ENCODE measurements at places on chromosomes 4 and X.

DNA sequence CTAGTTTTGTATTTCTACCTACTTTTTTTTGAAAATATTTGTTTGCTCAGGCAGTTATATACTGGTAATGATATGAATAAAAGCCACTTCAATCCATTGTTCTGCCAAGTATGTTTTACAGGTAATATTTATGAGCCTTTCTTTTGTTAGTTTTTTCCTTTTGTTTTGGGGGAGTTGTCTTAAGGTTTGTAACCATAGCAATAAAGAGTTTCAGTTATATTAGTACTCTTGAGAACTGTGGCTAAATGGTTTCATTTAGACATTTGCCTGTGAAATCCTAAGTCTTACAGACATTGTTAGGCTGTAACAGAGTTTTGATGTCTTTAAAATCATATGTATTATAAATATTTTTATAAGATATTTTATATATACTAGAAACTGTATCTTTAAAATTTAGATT lies 150.1 kb downstream of the DIPK2B start:
- DNase-seq, result no peak

DNA sequence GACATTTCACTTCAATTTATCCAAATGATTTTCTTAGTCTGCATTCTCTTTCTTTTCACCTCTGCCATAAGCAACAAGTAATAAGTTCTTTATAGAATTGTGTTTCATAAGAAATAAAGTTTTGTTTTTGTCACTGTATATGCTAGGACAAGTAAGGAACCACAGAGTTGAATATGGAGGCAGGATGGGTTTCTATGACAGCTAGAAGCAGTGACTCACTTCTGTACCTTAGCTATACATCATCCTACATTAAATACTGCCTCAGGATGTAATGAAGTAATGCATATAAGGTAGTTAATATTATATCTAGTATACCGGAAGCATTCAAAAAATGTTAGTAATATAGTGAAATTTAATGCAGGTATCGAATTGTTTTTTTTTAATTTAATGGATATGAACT lies 128.0 kb downstream of the PPA2 start:
- no peak for DNase-seq

GRCh38 chr4:147617841-147618691 lies 869 bp downstream of the TMEM184C start:
- DNase-seq, result no peak

DNA sequence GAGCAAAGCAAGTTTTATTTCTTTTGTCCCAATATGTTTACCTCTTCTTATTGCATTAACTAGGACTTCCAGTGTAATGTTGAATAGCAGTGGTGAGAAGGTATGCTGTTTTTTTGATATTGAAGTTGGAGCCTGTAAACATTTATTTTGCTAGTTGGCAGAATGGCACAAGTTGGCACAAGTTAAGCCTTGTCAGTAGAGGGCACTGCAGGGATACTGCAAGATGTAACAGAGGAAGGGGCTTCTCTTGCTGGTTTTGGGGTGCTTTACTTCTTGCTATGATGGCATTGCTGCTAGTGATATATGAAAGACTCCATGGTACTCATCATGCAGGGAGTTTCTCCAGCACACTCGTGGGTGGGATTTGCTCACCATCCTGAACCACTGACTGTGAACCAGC lies 327.3 kb upstream of the ARX start:
- no peak for DNase-seq

- no peak for DNase-seq
Observed at GRCh38 chr4:183304538-183304937, 15.5 kb downstream of the CLDN22 start.

DNA sequence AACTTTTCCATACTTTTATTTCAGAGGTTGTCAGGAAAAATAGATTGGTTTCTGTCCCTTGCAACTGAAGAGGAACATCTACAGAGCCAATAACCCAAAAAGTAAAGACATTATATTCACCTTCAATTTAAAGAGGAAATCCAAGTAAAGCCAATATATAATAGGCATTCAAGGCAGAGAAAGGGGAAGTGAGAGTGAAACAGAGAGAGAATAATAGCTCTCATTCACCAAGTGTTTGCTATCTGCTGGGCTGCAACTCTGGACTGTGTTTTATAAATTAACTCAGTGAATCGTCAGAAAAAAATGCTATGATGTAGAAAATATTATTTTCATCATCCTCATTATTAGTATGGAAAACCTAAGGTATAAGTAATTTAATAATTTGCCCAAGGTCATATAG lies 448.5 kb downstream of the TRAM1L1 start:
- DNase-seq, result no peak

DNA sequence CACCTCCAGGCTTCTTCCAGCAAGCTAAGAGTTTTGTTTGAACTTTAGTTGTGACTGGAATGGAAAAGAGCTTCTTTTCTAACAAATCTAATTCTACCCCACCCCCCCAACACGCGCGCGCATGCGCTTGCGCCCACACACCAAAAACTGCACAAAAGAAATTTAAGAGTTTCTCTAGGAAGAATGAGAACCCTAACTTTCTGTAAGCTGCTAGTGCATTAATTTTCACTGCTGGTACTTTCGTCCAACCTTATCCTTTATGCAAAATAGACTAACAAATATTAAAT lies 9.0 kb upstream of the INTU start:
- peak; percentile 71 for DNase-seq

DNA sequence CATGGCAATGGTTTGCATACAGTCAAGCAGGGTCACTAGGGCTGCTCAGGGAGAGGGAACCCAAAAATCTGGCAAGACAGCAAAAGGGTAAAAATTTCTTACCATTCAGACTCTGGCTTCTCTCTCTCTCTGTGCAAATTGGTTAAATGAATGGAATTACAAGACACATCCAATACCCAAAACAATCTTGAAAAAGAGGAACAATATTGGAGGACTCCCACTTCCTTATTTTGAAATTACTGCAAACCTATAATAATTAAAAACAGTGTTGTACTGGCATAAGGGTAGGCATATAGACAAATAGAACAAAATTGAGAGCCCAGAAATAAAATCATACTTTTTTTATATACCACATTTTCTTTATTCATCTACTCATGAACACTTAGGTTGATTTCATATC lies 24.1 kb downstream of the ETDA start:
- DNase-seq, result no peak

GRCh38 chrX:75061701-75062100 lies 94.4 kb downstream of the ABCB7 start:
- DNase-seq, result no peak

DNA sequence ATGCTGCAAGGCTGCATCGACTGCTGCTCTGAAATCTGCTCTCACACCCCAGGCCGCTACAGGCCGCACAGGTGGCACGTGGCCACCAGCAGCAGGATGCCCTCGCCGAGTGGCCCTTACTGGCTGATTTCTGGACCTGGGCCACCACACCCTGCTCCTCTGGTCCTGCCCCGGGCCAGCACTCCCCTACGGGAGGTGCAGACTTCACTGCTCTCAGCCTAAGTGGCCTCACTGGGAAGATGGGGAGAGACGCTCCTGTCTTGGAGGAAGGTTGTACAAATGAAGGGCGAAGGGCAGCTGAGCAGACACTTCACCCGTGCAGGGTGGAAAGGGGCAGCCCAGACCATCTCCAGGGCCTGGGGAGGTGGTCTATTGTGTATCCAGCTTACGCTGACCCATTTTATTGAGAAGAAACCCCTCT lies 72.5 kb downstream of the ACOX3 start:
- no peak for DNase-seq

DNA sequence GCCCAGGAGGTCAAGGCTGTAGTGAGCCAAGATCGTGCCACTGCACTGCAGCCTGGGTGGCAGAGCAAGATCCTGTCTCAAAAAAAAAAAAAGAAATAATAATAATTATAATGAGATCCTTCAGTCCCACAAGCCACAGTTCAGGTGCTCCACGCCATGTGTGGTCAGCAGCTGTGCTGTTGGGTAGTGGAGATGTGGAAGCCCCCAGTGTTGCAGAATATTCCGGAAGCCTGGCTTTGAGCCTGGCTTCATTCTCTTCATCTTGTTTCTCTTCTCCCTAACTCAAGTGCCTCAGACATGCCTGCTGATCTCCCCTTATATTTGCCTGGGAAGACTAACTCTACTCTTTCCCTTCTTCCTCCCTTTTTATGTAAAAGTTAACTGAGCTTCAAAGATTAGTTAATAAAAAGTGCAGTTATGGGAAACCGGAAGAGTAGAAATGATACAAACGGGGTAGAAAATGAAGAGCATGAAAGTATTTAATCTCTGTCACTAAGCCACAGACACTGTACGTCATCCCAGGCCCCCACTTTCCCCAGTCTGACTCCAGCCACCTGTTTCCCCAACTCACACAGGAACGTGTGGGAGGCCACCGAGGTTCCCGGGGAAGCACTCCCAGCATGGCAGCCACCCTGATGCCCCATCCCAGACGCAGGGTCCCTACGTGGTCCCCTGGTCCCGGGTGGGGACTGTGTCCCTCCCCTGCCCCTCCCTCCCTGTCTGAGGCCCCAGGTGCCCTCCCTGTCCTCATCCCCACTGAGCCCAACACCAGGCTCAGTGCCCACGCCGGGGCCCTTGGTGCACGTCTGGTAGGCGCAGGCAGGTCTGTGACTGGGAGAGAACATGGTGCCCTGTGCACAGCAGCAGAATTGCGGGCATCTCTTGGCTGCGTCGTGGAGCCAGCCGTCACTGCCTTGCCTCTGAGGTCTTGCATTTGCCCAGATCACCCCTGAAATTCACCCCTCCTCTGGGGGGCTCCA lies 24.0 kb downstream of the PCGF3 start:
- DNase-seq, result no peak

GRCh38 chr4:140311257-140311835 lies 62.1 kb upstream of the SCOC start:
- no peak for DNase-seq

DNA sequence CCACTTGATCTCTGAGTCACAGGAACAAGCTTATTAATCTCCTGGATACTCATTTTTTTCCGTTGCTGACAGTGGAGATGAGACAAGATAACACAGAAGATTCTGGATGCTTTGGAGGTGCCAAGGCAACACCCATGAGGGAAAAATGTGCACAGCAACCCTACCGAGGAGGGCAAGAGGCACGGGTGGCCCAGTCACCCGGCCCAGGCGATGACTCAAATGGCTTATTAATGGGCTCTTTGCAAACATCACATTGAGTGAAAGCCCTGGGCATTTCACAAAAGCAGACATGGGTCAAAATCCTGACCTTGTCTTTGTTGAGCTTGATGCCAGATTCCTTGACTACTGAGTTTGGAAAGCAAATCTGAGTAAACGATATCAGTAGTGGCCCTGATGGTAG lies 315.1 kb downstream of the STK32B start:
- DNase-seq, result peak; percentile 46

GRCh38 chr4:108555701-108556100 lies 64.7 kb upstream of the RPL34 start:
- no peak for DNase-seq

DNA sequence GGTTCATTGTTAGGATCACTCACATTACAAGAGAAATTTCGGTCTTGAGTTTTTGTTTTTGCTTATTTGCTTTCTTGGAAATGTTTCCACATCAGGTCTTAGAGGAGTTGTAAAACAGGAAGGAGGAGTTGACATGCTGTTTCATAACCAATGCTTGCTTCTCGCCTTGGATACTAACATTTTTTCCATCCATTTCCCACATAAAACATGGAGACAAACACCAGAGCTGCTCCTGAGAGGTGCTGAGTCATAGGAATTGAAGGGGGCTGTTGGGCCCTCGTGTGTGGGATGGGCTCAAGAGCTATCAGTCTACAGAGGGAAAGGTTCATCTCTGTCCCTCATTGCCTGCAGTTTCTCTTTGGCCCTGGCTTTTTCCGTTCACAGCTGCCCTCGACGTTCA lies 29.9 kb downstream of the TBL1X start:
- DNase-seq, result peak; percentile 7

DNA sequence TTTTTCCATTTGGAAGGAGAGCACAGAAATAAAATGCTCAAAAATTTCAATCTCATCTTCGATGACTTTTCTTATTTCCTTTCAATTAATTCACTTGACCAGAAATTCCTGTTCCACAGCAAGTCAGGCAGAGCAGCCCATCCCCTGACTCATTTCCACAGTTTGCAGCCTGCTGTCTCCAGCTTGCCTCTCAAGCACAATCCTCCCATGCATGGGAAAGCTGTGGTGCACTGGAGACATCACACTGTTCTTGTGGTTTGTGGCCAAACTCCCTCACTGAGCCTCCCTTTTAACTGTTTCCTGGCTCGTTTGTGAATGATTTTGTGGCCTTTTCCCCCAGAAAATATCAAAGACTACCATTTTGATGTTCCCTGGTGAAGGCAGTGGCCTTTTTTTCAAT lies 114.0 kb upstream of the ENPEP start:
- peak; percentile 4 for DNase-seq

DNA sequence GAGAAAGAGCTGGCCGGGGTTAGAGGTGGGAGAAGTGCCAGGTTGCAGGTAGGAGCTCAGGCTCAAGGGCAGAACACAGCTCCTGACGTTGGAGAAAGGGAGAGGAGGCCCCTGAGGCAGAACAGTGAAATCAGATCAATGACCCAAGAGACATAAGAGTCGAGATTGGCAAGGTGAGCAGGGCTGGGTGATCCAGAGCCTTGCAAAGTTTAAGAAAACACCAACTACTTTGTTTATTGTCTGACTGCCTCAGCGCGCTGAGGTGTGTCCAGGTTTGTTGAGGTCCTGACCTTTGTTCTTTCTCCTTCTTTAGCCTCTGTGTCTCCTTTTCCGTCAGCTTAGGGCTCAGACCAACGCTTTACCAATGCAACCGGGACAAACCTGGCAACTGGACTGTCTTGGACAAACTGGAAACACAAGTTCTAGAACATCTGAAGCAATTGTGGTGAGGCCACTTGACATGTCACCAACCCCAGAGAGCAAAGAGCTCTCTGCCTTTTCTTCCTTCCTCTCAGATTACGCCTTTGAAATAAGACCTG lies 28.3 kb downstream of the CHRNA9 start:
- DNase-seq, result no peak

DNA sequence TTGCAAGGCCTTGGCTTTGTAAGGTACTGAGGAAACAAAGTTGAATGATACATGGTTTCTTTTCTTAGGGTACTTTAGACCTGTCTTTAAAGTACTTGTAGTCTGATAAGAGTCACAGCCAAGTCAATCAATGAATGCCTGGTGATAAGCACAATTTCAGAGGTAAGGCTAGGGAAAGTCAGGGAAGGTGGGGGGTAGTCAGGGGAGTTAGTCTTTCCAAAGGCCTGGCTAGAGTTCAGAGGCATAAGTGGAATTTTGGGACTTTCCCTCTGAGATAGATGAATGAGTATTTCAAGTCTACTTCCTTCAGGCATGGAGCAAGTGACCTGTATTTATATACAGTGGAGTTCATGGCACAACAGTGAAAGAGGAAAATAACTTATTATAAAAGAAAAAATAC lies 78.3 kb downstream of the SLC4A4 start:
- no peak for DNase-seq

DNA sequence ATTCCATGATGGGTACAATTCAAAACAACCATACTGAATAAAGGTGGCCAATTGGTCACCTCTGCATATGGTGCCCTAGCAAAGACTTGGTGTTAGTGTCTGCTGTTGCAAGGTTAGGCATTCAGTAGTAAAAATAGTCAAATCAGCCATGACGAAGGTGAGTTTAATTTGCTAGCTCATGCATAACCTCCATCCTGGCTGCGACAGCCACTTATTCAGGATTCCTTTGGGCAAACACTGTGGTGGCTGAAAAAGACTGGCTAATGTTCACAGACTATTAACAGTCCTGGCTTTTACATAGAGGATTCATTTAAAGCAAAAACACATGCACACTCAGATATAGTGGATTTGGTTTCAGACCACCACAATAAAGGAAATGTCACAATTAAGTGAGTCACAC lies 34.8 kb upstream of the MAP9 start:
- no peak for DNase-seq

GRCh38 chr4:153582954-153583702 lies 101.0 kb upstream of the TLR2 start:
- no peak for DNase-seq

Measured in adipocyte (in vitro differentiated cells).